Fibroblast of skin of abdomen (primary cell): ENCODE measurements at places on chromosomes 5 and 9.

DNA sequence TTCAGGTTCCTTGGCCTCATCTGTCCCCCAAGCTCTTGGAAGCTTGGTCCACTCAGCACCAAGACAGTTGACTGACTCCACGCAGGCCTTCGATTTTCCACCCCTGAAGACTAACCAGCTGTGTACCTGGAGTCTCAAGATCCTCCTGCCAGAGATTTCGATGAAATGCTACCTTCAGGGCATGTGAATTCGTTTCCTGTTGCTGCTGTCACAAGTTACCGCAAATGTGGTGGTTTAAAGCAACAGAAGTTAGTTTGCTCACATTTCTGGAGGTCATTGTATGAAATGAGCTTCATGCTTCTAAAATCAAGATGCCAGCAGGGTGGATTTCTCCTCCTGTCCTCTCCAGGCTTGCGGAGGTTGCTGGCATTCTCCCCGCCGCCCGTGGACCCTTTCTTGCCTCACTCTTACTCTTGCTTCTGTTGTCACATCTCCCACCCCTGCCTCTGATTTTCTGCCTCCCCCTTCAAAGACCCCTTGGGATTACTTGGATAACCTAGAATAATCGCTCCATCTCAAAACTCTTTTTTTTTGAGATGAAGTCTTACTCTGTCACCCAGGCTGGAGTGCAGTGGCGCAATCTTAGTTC lies 27.6 kb upstream of the RETREG1 start:
- DNase-seq: no peak

DNA sequence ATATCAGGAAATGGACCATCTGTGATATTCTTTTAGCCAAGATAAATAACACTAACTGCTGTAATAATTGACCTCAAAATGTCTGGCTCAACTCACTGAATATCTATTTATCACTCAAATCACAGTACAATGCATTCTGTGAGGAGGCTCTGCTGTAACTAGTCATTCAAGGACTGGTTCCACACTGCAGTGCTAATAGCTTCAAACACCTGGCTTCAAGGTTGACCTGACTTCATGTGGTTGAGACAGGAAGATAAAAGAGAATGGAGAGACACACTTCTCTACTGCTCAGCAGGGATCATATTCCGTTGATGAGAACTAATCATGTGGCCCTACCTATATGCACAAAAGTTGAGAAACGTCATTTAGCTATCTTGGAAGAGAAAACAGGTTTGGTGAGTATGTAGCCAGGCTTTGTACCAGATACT lies 3.4 kb upstream of the RHOBTB3 start:
- DNase-seq: peak; percentile 50

- DNase-seq: peak; percentile 26
Observed at GRCh38 chr5:39072925-39073766, 1.1 kb downstream of the RICTOR start.

DNA sequence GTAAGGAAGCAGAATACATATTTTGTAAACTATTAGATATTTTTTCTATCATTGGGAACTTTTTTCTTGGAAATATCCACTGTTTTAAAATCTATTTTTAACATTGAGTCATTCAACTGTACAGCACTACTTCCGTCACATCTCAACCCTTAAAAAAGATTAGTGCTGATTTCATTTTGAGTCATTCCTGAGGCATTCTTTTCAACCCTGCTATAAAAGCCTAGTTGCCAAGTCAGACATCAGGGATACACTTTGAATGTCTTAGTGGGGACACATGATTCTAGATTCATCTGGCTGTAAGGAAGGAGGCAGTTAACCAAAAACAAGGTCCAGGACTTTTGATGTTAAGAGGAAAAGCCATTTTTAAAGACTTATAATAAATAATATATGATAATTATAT lies 160.9 kb downstream of the GIN1 start:
- peak; percentile 90 for DNase-seq

- no peak for DNase-seq
Observed at GRCh38 chr5:65066387-65067146, 297.8 kb downstream of the CWC27 start.
